ENCODE measurements at places on chromosomes 2 and 18. TPM values are rescaled to one million over a fixed set of nuclear protein-coding genes. Genes with fewer than 3 reads are reported as not detected.

- DNase-seq: no peak
These were observed 117.6 kb downstream of the SH3RF3 start for GRCh38 chr2:109246616-109247015.

DNA sequence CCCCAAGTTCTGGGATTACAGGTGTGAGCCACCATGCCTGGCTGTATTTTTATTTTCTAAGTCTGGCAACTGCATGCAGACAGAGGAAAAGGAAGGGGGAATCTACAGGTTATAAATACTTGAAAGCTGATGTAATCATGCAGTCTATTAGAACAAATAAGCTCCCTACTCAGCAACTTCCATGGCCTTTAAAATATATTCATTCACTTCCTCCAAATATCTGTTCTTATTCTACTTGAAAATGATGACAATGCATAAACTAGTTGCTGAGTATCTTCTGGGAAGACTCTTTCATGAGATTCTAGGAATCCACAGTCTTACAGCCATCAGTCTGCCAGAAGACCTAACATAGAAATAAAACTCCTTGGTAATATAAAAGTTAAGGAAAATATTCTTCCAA, 66.9 kb upstream of the NCKAP5 start:
- DNase-seq: no peak

GRCh38 chr2:67612576-67613042, 215.5 kb downstream of the ETAA1 start:
- no peak for DNase-seq

The CROCC2 gene
- polyA plus RNA-seq: not detected

The MYO5B gene
- polyA plus RNA-seq: 0.40 TPM

DNA sequence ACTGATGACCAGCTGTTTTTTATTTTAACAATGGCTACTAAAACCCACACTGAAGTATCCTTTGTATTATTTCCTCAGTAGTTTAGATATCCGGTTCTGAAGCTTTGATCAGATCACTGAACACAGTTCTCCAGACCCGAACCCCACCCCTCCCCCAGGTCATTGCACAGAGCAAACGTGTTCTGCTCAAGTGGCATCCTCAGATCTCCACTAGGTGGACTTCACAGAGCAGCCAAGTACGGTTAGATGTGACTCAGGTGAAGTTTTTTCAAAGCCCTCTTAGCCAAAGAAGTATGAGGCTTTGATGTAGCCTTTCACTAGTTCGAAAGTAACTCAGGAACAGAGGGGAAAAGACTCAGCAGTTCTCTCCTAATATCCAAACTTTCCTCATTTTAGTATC, 142.7 kb upstream of the NRP2 start:
- DNase-seq: no peak

- no peak for DNase-seq
These were observed 20.3 kb downstream of the ADCYAP1 start for GRCh38 chr18:924987-925386.

GRCh38 chr2:38671303-38671702, 5.4 kb downstream of the GALM start:
- DNase-seq: no peak

DNA sequence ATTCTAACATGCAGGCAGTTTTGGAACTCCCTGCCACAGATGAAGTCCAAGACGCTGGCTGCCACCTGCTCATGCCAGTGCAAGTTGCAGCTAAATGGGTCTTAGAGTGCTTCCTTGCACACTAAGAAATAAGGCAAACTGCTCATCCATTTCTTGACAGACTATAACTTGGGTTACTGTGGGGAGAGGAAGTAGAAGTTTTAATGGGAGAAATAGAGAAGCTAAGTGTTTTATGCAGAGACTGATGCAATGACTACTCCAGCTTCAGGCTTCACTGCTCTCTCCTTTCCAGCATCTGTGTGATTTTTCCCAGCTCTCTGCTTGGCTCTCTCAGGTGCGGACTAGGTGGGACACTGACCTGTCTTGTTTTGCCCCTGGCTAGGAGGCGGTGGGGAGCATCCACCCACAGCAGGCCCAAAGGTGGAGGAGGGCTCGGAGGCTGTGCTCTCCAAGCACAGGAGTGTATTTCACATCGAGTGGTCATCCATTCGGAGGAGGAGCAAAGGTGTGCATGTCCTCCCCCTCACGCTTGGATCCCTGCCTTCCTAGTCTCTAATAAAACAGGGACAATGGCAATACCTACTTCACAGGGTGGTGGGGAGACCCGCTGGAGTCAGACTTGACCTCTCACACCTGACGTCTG, 48.2 kb downstream of the SLC14A2 start:
- no peak for DNase-seq

GRCh38 chr18:23071285-23071684, 64.0 kb upstream of the CABLES1 start:
- no peak for DNase-seq

- DNase-seq: no peak
These were observed 53.8 kb downstream of the KCNG2 start for GRCh38 chr18:79851489-79851888.

DNA sequence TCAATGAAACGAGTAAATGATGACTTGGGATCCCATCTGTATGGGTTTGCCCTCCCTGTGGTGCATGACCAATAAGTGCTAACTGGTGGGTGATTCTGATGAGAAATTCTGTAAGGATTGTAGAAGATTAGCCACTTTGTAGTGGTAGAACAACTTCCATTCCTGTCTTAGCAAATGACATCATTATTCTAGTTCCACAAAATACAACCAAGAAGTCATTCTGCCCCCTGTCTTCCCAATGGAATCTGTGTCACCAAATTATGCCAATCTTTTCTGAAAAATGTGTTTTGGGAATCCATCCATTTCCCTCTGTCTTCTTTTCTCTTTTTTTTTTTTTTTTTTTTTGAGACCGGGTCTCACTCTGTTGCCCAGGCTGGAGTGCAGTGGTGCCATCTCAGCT, 48.4 kb downstream of the SLC38A11 start:
- no peak for DNase-seq

DNA sequence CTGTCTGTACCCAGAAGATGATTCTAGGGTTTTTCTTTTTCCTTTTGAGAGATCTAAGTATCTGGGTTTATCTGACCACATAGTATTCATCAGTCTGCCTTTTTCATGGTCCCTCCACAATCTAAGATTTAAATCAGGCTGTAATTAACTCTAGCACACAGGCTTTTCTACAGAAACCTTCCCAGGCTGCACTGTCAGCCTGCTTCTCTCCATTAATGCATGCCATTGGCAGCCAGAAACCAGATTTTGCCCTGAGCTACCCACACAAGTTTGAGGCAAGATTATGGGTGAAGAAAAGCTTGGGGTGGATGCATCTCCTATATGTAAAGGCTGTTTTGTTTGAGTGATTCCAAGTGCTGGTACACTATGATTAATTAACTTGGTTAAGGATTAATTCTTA, 45.7 kb upstream of the EML4 start:
- no peak for DNase-seq

The REG1B gene
- not detected for polyA plus RNA-seq

DNA sequence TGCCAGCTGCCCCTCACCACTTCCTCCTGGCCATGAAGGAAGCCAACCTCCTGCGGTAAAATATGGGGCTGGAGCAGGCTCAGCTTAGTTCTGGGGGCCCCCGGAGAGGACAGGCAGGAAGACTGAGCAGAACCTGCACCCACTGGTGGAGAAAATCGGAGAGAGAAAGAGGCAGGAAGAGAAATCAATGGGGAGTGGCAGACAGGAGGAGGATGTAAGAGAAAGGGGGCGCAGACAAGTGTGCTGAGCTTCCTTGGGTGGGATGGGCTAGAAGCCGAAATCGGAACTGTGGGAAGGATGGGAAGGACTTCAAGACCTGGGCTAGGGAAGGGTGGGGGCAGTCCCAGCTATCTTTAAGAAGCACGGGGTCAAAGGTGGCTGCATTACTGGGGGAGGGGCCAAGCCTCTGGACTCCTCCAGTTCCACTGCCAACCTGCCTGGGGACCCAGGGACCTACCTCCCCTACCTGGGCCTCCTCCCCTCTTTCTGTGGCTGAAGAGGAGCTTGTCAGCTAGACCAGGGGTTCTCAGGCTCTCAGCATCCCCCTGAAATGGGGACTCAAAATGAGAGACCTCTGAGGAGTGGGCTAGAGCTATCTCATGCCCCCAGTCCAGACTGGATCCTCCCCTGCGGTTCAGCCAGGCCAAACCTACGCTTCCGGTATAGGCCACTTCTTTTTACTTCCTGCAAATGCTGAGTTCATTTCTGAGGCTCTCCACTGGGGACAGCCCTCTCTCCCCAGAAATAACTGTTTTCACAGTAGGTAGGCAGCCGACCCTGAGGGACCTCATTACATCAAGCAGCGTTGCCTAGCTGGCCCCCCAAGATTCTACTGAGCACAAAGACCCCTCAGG, 33.6 kb upstream of the B3GNT7 start:
- DNase-seq: no peak

DNA sequence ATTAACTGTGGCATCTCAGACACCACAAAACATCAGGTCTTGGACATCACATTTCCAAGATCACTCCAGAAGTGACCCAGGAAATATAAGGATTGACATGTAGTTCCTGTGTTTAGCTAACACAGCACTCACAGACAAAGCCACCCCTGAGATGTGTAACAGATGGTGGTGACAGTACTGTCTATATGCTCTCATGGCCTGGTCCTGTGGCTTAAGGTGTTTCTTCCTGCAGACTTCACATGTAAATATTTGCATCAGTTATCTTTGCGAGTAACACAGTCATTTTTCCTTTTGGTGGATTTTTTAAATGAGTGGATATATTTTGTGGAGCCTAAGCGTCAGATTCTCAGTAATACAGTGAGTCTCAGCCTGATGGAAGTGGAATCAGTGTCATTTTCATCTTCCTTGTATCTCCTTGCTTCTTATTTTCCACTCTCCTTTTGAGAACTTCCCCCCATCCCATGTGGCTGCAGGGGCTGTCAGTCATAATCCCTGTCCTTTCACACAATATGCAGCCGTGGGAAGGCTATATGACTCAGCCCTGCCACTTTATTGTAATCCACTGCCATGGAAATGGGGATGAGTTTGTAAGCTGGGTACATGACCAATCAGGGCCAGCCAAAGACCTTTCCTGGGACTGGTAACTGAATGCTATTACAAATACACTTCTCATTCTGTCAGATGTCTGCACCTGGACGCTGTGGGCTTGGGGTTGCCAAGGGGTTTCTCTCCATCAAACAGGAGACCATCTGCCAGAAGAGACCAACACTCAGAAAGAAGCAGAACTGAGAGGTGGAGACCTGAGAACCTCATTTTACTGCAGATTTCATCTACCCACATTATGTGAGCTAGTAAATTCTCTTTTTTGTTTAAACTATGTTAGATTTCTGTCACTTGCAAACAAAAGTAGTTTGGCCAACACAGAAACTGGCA, 74.3 kb downstream of the ICOS start:
- DNase-seq: no peak

DNA sequence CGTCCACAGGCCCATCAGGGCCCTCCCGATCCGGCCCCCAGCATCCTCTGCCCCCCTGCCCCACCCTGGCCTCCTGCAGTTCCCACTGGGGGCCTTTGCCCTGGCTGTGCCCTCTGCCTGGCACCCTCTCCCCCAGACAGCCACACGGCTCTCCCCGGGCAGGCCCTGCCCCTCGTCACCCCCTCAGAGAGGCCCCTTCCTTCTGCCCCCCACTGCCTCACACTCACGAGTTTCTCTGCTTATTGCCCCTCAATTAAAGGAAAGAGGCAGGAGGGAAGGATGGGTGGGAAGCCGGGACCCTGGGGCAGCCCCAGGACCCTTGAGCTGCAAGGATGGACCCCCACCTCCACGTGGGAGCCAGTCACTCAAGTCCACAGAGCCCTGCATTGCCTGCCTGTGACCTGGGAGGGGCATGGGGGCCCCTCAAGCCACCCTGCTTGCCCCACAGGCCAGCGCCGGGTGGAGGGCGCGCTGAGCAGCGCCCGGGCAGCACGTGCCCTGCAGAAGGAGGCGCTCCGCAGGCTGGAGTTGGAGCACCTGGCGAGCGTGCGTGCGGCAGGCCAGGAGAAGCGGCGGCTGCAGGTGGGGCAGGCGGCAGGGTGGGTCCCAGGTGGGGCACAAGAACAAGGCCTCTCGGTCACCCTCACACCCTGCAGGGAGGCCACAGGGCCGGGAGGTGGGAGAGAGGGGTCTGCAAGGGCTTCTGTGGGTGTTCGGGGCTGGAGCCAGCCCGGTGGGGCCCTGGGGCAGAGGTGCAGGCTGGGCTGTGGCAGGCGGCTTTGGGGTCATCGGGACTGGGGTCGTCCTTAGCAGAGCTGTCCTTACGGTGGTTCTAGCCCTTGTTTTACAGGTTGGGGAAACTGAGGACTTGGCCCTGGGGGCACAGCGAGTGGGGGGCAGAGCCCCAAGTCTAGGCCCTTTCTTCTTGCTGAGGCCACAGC, 30.5 kb upstream of the SNED1 start:
- no peak for DNase-seq

DNA sequence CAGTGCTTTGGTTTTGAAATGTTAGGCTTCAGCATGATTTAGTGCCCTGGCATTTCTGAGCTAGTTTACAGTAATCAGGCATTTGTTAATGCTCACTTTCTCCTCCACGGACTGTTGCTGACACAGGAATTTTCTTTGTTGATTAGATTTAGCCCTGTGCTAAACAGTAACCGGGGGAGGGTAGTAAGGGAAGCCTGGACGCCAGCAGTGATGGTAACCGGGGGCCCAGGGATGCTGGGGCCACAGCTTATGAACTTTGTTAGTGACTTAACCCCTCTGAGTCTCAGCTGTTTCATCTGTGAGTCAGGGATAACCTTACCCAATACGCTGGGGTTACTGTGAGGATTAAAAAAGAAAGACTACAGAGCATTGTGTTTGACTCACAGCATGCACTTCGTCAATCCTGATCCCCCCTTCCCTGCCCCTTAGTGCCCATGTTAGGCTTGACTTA, 33.5 kb downstream of the KLHL29 start:
- DNase-seq: no peak

GRCh38 chr18:78770823-78771139, 208.8 kb upstream of the SALL3 start:
- DNase-seq: no peak

- no peak for DNase-seq
These were observed 299.1 kb downstream of the PRKCE start for GRCh38 chr2:45950606-45951005.

The RGPD3 gene
- polyA plus RNA-seq: 0.02 TPM

The MYCN gene
- polyA plus RNA-seq: 0.47 TPM

DNA sequence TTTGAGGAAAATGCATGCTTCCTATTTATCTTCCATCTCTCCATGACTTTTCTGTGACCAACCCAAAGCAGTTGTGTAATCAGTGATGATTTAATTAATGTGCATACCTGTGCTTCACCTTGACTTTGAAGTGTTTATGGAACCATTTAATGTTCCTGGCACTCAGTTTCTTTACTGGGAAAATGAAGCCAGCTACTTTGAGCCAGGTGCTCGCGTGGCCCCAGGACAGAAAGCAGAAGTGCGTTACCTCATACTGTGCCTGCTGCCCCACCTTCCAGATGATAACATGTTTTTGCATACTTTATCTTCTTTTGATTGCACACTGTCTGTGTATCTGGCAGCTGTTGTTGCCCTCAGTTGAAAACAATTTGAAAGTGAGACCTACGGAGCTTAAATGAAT, 61.3 kb downstream of the PMAIP1 start:
- DNase-seq: no peak

The MAP3K2 gene
- 3.4 TPM for polyA plus RNA-seq

The IFIH1 gene
- polyA plus RNA-seq: 1.2 TPM

The RBM44 gene
- polyA plus RNA-seq: 0.14 TPM

Measured in endothelial cell of umbilical vein (primary cell).